ENCODE measurements at places on chromosomes 5 and 9.

DNA sequence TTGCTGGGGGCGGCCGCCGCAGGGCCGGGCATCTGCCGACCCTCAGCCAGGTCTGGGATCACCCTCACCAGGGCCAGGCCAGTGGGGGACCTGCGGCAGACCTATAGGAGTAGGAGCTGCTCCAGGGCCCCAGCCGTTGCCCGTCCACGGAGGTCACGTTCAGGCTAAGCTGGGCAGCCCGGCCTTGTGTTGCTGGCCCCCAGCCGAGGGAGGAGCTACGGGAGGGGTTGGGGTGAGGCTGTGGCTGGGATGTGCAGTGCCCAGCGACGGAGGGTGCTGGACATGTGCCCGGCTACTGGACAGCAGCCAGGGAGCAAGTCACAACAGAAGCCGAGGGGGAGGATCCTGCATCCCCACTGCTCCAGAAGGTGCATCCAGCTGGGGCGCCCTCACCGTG is 39.6 kb upstream of the SLC6A19 start:
- DNase-seq: no peak

- no peak for DNase-seq
Observed at GRCh38 chr9:37187713-37188439, 67.5 kb downstream of the ZCCHC7 start.

DNA sequence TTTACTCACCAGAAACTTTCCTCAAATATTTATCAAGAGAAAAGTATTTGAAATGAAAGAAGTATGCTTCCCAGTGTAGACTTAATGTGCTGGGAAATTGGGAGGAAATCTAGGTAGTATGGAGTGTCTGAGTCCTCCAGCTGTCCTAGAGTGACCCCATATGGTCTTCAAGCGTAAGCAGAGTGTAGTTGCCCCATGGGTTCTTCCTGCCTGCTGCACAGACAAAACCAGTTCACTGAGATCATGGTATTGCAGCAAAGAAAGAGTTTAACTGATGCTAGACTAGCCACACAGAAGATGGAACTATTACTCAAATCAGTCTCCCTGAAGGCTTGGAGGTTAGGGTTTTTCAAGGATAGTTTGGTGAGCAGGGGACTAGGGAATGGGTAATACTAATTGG is 114.9 kb upstream of the PRLR start:
- DNase-seq: no peak

DNA sequence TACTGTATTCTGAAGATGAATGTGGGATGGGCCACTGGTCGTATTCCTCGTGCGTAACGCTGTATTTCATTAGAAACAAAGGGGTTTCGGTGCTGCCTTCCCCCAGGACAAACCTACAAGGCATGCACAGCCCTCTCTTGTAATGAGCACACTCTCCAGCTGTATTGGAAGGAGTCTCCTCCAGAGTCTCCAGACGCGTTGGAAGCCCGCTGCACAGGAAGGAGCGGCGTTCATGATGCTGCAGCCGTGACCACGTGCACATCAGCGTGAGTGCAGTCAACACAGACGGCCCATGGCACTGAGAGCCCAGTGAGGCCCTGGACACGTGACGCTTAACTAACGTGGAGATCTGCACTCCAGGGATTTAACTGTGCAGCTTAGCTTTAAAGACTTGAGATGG is 209.0 kb upstream of the IRX1 start:
- DNase-seq: no peak

- DNase-seq: no peak
Observed at GRCh38 chr9:37293664-37294524, 128.6 kb upstream of the GRHPR start.

GRCh38 chr5:79850316-79850822 is 140.7 kb downstream of the MTX3 start:
- DNase-seq: no peak

DNA sequence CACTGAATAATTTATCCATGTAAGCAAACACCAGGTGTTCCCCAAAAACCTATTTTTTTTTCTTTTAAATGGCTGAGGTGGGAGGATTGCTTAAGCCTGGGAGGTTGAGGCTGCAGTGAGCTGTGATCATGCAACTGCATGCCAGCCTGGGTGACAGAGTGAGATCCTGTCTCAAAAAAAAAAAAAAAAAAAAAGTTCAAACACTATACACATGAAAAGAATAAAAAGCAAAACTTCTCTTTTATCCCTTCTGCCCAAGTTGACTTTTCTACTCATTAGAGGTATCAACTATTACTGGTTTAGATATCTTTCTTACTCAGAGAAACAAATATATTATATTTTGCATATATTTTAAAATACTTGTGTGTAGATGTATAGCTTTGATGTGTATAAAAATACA is 17.8 kb downstream of the DCTN4 start:
- DNase-seq: no peak

- DNase-seq: peak; percentile 0
Observed at GRCh38 chr9:117825609-117826347, 121.6 kb downstream of the TLR4 start.

DNA sequence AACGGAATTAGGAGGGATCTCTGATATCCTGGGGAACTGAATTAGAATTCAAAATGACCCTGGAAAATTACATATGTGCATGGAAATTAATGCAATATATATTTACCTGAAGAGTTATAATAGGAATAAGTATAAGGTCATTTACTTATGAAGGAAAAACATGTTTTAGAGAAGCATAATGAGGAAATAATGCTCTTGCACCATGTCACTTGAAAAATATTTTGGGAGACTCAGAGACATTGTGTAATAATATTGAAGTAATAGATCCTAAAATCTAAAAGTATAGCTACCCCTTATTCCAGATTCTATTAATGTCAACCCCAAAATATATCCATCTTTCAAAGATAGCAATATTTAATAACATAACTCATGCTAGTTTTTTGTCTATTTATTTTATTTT is 28.4 kb downstream of the SPZ1 start:
- DNase-seq: no peak

DNA sequence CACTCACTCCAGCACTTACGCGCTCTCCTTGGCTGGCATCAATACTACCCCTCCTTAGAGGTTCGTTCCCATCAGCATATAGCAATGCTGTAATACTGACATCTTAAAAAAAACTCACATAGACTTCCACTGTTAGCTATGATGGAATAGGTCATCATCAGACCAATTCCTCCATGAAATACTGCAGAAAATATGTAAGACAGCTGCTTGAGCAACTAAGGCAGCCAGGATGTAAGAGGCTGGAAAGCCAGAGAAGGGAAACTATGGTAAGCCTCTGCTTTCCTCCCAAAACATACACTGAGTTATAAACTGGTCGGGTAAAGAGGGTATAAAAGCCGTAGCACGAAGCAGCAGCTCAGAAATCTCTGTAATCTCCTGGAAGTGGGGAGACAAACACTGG is 33.5 kb downstream of the AUH start:
- no peak for DNase-seq

DNA sequence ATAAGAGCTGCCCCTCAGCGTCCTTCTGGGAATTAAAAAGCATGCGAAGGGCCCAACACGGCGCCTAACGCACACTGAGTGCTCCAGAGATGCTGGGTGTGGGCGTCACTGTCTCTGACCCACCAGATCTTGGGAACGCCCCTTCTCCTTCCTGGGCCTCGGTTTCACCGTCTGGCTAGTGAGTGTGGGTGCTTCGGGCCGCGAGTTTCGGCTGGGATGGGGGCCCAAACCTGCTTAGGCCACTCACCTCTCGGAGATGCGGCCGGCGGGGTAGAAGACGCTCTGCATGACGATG is 3.7 kb downstream of the PIP5KL1 start:
- no peak for DNase-seq

All from stimulated activated CD4-positive, alpha-beta T cell treated with anti-CD3 and anti-CD28 coated beads, TNF-alpha, amount 100 ng/mL, for 1 hour (primary cell).